ENCODE measurements at places on chromosomes 7 and 10.
A peak's percentile ranks its signal among the peaks of the same experiment; 100 is the strongest.

- no peak for DNase-seq
Measured at GRCh38 chr7:50768485-50769474, 13.9 kb downstream of the GRB10 start.

GRCh38 chr7:127588019-127588696, at the start of gene ARF5:
ARF5 (plus strand) TSS chr7:127588411; CDS start chr7:127588499, 88 bp downstream.
- DNase-seq, result peak; percentile 24

GRCh38 chr7:20980668-20981264, 194.1 kb upstream of the SP8 start:
- DNase-seq, result no peak

- no peak for DNase-seq
Measured at GRCh38 chr7:29287366-29287765, 92.8 kb downstream of the CHN2 start.

GRCh38 chr10:18240185-18240882, 100.1 kb downstream of the CACNB2 start:
- DNase-seq, result no peak

- DNase-seq, result no peak
Measured at GRCh38 chr7:27944643-27945042, 204.7 kb downstream of the TAX1BP1 start.

- no peak for DNase-seq
Measured at GRCh38 chr7:100171840-100172239, 3.4 kb upstream of the GAL3ST4 start.

DNA sequence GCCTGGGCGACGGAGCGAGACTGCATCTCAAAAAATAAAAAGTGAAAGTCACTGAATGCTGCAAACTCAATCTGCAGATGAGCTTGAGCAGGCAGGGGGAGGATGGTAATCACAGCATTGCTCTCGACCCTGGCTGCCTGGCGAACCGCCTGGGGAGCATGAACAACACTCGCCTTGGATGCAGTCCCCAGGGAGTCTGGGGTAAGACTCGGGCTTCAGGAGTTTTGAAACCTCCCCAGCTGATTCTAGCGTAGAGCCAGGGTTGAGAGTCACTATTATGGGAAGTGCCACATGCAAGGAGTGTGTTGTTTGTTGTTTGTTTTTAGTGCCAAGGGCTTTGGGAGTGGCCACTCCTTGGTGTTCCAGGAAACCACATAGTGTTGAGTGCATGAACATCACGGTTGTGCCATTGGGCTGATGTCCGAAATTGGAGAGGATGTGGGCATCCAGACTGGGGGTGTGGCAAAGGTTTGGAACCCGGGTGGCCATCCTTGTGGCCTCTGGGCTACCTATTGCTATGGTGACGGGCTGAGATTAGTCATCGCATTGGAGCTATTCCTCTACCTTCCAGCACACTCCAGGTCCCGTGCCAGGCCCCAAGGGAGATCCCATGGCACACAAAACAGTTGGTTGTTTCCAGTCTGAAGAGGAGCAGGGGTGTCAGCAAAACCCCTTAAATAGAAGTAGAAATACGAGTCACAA, 92.6 kb downstream of the RGS10 start:
- peak; percentile 64 for DNase-seq

DNA sequence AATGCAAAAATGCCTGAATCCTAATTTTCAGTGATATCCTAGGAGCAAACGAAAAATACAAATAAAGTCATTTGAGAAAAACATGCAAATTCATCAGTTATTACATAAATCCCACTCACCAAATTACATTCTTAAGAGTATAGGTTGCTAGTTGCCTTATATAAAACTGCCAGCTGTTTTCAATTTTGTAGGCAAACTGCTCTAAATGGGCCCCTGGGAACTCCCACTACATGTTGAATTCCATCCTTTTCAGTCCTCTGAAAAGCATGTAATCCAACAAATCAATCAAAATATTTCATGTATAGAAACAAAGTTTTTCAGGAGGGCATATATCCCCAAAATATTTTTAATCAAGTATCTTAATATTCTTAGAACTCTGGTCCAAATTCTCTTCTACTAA, 2.1 kb upstream of the JMJD1C start:
- DNase-seq, result no peak

GRCh38 chr7:99165816-99166215, 21.9 kb upstream of the SMURF1 start:
- DNase-seq, result no peak

GRCh38 chr10:3172081-3172445, 519 bp downstream of the PITRM1 start:
- peak; percentile 32 for DNase-seq

DNA sequence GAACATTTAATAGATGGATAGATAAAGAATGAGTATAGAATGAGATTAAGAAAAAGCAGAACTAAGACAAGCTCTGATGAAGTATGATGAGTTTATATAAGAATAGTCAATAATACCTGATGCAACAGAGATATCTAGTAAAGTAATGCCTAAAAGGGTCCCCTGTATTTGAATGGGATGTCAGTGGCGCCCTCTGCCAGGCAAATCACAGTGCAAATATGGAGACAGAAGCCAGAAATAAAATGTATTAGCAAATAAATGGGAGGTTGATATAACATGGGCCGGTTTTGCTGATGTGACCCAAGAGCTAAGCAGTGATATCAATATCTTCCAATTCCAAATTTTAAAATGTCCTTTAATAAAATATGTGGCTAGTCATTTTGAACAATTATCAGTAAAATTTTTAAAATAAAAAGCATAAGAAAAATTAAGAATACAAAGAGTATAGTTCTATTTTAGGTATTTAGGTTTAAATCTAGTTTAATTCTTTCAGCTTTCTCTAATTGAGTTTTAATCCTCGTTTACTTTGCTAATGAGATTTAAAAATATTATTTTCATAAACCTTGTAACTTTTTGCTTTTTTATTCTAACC, 62.6 kb downstream of the ADK start:
- no peak for DNase-seq

DNA sequence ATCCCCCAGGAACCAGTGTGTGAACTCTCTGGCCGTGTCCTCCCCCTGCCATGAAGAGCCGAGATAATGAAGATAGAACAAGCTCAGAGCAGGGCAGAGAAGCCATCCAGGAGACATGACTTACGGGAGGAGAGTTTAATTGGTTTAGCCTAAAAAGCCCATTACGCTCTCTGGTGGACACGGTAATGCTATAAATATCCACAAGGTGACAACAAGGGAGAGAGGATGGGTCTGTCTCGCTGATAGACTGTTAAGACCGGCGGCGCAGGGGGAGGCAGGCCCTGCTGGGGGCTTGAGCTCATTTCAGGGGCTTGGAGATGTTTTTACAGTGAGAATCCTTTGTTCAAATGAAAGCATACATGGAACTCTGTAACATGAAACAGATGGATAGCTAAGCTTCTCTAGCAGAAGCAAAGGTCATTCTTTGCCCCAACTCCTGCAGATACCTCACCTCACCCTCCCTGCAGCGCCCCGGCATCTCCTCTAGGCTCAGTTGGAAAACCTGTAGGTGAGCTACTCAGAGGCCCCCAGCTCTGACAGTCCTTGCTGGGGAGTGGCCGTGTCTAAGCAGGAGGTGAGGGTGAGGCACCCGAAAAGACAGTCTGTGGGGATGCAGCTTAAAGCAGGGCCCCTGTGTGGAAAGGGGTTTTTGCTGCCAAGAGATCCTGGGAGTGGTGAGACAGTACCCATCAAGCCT, 40.8 kb upstream of the LOXL4 start:
- no peak for DNase-seq

DNA sequence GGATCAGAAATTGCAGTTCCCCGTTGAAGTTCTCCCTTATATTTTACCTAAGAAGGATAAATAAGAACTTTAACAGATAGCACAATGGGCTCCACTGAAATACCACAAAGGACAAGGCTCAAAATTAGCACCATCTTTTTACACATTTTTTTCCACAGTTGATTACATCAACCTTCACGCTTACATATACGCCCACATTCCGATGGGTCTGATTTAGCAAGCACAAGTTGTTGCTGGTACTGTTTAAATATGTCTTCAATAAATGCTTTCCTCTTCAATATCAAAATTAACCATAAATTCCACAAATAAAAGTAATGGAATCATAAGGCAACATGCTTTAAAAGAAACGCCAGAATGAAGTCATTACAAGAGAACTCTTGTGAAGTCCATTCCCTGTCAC, 79.5 kb downstream of the NEBL start:
- no peak for DNase-seq

DNA sequence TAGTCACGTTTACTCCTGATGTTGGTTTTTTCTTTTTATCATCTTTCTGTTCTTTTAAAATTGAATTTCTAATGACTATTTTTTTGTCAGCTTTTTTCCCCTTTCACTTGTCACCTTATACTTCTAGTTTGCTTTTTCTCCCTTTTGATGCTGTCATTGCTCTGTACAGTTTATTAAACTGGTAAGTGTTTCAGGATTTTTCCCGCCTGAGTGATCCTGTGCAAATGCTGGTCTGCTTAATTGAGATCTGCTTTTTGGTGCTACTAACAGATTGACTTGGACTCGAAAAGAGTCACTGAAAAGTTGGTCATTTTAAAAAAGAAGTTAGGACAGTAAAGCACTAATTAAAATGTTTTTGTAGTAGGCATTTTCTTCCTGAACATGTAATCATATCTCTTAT, 95.2 kb downstream of the PHTF2 start:
- DNase-seq, result no peak

DNA sequence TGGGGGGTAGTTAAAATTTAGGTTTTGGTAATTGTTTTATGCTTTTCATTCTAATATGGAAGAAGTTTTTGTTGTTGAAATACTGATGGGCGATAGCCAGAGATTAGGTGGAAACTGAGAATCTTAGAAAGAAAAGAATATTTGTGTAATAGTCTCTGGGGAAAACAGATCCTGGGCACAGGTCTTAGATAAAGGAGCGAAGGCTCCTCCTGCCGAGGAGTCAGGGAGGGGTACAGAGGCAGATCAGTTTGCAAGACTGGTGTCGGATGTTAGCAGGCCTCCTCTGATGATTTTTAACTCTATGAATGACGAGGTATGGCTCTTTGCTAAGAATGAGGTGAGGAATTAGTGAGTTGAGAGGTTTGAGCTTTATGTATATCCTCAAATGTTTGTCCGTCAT, 339.7 kb downstream of the HGF start:
- no peak for DNase-seq

DNA sequence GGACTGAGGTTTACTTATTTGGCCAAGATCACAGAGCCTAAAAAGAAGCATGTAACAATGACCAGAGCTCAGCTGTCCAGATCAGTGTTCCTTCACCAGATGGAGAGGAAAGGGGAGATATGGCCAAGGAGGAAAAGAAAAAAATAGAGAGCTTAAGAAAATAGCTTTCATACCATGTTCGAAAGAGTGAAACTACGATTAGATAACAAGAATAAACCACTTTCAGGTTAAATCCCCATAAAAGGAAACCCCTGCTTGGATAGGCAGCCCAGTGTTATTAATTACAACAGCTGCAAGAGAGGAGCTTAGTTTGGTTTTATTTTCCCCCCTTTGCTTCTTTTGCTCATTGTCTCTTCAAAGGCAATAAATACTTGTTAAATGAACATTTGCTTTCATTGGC, 160.8 kb downstream of the ZNF438 start:
- DNase-seq, result no peak

GRCh38 chr7:140165422-140165821, 11.4 kb downstream of the KDM7A start:
- peak; percentile 79 for DNase-seq

GRCh38 chr7:40786909-40787308, 652.1 kb downstream of the SUGCT start:
- no peak for DNase-seq

GRCh38 chr7:68688416-68689086, 909.7 kb upstream of the AUTS2 start:
- DNase-seq, result no peak

All from AG09309 (cell line).